ENCODE measurements at places on chromosomes 1 and 21.
A peak's percentile ranks its signal among the peaks of the same experiment; 100 is the strongest.

GRCh38 chr1:8604041-8604945 lies 213.1 kb downstream of the RERE start:
- no peak for DNase-seq

- no peak for DNase-seq
Observed at GRCh38 chr1:115144176-115144575, 54.9 kb upstream of the TSPAN2 start.

GRCh38 chr21:41247561-41248545 lies 68.7 kb upstream of the FAM3B start:
- DNase-seq, result peak; percentile 78

GRCh38 chr1:162663589-162664106 lies 31.4 kb downstream of the DDR2 start:
- no peak for DNase-seq

GRCh38 chr1:39841429-39841828 lies 41.9 kb downstream of the TRIT1 start:
- no peak for DNase-seq

DNA sequence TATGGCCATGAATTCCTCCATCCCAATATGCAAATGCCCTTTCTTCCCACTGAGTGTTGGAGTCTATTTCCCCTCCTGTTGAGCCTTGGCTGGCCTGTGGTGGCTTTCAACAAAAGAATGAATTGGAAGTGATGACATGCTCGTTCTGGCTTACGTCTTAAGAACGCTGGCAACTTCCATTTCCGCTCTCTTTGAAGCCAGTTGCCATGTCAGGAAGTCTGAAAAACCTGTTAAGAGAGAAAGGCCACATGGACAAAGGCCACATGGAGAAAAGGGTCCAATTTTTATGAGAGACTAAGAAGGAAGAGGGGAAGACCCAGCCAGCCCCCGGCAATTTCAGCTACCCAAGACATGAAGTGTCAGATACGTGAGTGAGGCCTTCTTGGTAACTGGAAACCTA lies 45.6 kb upstream of the GADD45A start:
- DNase-seq, result no peak
